ENCODE measurements at places on chromosomes 7 and 10.

DNA sequence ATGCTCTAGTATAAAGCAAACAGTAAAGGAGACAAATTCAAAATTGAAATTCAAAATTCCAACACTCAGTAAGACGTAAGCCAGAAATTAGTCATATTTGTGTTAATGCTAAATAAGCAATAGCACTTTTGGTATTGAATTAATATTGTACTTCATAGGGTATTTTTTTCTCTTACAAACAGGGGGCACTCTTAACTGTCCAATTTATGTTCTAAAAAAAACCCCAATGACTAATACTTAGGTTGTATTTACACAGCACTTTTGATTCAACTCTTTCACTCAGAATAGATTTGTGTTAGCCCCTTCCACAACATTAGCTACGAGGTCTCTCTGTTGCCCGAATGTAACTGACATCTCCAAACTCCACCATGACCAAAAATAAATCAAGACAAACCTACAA is 284.9 kb upstream of the COBL start:
- no peak for DNase-seq

DNA sequence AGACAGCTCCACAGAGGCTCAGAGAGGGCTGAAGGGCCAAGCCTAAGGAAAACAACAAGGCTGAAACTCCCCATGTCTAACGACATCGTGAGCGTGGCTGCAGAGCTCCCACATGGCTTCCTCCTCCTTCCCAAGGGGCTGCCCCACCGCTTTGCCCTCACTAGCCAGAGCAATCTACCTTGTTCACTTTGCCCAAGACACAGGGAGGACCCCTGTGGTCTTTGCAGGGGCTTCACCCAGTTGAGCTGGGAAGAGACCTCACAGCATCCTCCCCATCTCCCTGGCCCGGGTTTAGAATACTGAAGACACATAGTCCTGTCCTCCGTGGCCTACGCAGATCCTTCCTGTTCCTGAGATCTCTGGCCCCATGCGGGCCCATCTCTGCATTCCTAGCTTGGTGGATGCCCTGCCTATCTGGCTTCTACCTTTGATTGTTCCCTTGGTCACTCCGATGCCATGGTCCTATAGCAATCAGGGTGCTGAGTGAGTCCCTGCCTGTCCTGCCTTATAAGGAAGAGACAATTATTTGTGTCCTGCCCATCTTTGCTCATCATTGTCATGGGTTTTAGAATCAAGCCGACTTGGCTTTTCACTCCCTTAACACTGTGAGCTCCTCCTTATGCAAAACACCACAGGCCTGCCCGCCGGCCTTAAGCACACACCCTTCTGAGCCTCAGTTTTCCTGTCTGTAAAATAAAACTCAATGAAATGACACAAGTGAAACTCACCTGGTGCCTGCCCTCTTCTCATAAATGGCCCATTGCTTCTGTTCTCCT is 73.2 kb downstream of the PARP12 start:
- no peak for DNase-seq

DNA sequence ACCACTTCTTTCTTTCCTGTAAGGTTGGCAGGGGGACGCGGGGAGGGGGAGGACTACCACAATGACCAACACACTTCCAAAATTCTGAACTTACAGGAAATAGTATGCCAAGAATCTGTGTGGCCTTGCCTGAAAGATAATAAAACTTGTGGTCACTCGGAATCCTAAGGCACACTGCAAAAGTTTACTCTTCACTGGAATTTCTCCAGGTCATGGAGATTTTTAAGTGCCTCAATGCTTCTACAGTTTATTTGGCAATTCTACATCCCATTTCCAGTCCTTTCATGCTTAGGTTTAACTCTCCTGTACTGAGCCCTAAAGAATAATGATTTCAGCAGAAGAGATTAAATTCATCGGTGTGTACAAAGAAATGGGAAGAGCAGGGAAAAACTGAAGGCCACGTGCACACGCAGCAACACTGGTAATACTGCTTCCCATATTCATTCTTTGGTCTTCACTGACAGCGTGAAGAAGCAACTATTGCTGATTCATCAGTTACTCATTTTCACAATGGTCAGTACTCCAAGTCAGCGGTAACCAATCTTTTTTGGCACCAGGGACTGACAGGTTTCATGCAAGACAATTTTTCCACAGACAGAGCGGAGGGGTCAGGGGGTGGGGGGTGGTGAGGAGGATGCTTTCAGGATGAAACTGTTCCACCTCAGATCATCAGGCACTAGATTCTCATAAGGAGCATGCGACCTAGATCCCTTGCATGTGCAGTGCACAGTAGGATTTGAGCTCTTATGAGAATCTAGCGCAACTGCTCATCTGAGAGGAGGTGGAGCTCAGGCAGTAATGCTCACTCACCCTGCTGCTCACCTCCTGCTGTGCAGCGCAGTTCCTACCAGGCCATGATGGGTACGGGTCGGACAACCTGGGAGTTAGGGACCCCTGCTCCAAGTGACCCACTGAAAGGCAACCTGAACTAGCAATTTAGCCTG is 9.8 kb downstream of the LARP4B start:
- DNase-seq, result no peak

DNA sequence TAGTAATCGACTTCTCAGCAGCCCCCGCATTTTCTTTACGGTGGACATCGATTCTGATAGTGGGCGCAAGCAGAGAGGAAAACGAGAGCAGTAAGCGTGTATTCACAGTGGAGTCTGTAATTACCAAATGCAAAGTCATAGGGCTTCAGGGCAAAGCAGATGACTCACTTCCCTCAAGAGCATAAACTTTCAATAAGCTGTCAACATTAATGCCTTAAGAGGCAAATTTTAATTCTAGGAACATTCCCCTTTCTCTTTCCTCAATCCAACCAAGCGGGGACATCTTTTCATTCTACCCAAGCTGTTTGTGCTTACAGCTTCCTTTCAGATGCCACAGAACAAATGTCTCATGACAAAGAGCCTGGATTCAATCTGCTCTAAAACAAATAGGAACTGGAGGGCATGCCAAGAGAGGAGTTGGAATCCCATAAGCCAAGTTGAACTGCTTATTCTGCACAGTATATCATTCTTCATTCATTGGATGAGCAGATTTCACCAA is 48.6 kb downstream of the MALSU1 start:
- DNase-seq, result no peak

DNA sequence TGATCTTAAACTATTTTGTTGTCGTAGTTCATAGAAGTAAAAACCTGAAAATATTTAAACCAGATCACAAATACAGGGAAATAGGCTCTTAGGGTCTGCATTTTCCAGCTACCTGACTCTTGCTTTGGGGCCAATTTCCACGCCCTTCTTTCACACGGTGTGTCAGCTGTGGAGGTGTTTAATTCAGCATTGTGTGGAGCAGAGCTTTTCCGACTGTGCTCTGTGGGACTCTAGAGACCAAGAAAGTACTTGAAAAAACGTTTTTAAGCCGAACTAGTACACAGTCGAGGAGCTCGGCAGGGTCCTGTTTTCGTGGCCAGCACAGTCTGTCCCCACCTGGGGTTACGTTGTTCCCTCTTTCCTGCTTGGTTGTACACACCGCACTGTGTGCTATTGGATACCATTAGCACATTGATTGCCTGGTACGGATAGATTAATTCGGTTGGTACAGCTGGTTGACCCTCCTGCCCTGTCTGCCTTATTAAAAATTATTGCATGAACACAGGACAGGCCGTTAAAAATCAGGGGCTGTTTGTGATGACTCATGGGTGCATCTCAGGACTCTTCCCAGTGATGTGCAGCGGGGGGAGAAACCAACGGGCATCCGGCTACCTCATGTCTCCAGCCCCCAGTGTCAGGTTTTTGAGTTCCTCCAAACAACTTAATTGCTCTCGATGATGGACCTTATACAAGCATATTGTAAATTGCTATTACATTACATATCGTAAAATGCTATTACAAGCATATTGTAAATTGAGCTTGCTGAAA is 80.7 kb upstream of the BTBD16 start:
- no peak for DNase-seq

GRCh38 chr7:75957021-75957736 is 37.2 kb downstream of the TMEM120A start:
- DNase-seq, result peak; percentile 59

DNA sequence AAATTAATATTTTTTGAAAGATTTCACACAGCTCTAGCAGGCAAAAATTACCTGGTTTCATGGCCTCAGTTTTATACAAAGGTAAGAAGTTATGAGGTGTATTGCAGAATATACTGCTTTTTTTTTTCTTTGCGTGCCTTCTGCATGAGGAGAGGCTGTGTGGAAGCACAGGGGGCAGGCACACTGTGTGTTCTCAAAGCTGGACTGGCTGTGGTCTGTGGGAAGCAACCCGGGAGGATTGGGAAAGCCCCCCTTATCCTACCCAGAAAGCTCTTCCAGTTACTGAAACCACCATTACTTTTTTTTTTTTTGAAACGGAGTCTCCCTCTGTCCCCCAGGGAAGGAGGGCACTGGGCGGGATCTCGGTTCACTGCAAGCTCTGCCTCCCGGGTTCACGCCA is 25.0 kb downstream of the ADARB2 start:
- DNase-seq, result no peak

- DNase-seq, result no peak
Measured at GRCh38 chr7:113060100-113060499, 26.5 kb downstream of the GPR85 start.

- DNase-seq, result no peak
Measured at GRCh38 chr10:17872191-17873091, 63.3 kb downstream of the MRC1 start.

- no peak for DNase-seq
Measured at GRCh38 chr10:129335942-129336341, 131.1 kb upstream of the MGMT start.

GRCh38 chr10:35451151-35452016 is 115.1 kb downstream of the CCNY start:
- no peak for DNase-seq

DNA sequence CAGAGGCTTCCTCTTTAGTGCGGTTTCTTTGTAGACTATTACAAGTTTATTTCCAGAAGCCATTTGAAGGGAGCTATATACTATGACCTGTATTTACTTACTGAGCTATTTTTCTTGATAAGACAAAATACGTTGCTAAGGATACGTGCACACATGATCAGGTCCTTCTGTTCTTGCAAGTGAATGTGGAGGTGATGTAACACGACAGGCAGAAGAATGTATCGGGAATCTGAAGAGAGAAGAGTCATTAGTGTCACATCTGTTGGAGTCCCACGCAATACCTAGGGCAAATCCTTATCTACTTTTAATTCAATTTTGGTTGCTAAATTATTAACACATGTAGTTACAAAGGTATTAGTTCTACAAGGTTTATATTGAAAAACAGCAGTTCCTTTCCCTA is 284.6 kb upstream of the IMMP2L start:
- DNase-seq, result no peak

DNA sequence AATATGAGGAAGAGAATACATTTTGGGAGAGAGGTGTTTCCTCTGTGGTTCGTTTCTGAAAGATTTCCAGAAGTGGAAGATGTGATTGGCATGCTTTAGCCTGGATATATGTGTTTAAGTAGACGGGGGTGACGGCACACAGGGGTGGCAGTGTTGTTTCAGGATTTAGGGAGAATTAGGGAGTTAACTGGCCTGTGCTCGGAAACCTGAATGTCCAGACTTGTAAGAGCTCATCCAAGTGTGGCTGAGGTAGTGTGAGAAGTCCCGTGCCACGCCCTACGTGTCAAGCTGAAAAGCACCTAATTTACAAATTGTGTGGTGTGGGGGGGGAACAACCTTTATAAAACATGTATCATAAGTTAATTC is 1.1 kb downstream of the RALA start:
- DNase-seq, result no peak

DNA sequence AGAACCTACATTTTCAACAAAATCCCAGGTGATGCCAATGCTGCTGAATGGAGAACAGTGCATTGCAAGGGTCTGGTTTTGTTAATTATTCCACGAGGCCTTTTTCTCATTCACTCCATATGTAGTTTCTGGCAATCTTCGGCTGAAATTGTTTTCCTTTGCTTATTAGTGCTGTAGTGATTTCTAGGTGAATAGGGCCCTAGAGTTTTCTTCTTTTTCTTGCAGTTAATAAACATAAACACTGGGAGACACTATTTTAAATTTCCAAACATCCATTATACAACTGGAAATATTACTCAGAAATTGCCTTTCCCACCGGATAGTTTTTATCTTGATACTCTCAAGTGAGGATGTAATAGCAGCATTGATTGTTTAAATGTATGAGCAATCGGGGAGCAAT is 435.6 kb downstream of the XPNPEP1 start:
- DNase-seq, result no peak

GRCh38 chr10:54653518-54653917 is 147.5 kb downstream of the PCDH15 start:
- DNase-seq, result no peak

Measured in mesothelial cell of epicardium (in vitro differentiated cells).